ENCODE measurements at places on chromosomes 11 and 22.

DNA sequence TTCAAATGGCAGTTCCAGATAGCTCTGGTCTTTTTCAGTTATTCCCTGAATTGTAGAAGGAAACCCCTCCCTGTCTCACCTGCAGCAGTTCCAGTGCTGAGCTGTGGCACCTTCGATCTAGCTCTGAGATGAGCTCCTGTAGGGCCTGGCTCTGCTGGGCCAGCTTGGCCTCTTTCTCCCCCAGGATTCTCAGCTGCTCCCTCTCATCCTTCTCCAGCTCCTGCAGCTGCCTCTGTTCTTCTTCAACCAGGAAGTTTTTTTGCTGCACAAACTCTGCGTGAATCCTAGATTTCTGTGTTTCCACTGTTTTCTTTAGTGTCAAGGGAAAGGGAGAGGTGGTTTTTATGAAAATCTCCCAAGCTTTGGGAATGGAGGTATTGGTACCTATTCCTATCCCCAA lies 5.3 kb downstream of the TRIM21 start:
- peak; percentile 41 for DNase-seq

GRCh38 chr11:66933531-66933930 lies 24.7 kb downstream of the PC start:
- no peak for DNase-seq

DNA sequence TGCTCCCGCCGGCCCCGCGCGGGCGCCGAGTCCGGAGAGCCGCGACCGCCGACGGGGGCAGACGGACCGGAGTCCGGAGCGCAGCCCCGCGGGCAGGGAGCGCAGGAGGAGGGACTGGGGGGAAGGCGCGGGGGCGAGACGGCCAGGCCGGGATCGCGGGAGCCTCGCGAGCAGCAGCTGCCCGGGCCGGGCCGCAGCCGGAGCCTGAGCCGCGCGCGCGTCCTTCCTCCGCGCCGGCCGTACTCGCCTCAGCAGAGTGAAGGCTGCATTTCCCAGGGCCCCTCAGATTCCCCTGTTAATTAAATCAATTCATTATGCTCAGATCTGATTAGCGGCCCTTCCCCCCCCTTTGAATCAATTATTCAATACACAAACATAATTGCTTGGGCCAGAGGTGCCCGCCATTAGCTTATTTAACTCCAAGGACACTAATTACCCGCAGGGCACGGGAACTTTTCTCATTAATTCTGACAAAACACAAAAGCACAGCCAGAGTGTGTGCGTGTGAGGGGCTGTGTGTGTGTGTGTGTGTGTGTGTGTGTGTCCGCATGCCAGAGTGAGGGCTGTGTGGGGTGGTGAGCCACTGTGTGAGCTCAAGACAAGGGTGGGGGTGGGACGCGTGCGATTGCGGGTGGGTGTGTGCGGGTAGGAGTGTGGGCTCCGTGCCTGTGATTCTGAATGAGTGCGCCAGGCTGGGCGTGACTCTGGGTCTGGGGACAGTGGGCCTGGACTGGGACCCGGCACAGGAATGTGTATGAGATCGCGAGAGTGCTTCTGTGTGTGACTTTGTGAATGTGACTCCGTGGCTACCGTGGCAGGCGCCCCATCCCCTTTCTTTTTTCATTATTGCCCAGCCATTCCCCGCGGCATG lies 5.1 kb upstream of the LMO1 start:
- peak; percentile 34 for DNase-seq

GRCh38 chr11:111120161-111120560 lies 125.4 kb upstream of the POU2AF2 start:
- DNase-seq: peak; percentile 25

- peak; percentile 94 for DNase-seq
Measured at GRCh38 chr11:85385547-85385946, 241.6 kb downstream of the DLG2 start.

GRCh38 chr11:86159581-86159891 lies 85.0 kb upstream of the EED start:
- DNase-seq: no peak

GRCh38 chr22:38766076-38766777 lies 10.4 kb upstream of the SUN2 start:
- DNase-seq: peak; percentile 70

GRCh38 chr11:86120807-86121206 lies 51.9 kb upstream of the PICALM start:
- DNase-seq: no peak

GRCh38 chr22:46082633-46083032 lies 67.7 kb upstream of the PPARA start:
- DNase-seq: no peak

DNA sequence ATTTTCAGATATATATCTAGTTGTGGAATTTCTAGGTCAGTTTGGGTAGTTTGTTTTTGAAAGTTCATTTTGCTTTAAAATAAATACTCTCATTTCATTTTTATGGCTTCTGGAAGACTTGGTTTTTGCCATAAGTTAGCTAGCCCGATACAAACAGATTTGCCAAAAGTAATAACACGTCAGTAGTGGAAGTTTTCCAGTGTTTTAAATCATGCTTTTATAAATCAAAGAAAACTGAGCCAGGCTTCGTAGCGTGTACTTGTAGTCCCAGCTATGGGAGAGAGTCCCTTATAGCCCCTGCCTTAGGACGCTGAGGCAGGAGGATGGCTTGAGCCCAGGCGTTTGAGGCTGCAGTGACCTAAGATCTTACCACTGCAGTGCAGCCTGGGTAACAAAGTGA lies 21.7 kb upstream of the MICALL1 start:
- peak; percentile 57 for DNase-seq

Measured in tongue (tissue), 3 donors.